Osteocyte (in vitro differentiated cells): ENCODE measurements at places on chromosomes 3 and 15. TPM values are rescaled to one million over a fixed set of nuclear protein-coding genes. Genes with fewer than 3 reads are reported as not detected.

- H3K4me3 ChIP-seq: no peak overlapping the region
- H3K4me1 ChIP-seq: no peaks in the 10 kb centered on the region
- no peak overlapping the region for H3K27ac ChIP-seq
- no peak for DNase-seq
- no peaks in the 10 kb centered on the region for H3K27me3 ChIP-seq
These were observed 367.7 kb downstream of the CGGBP1 start for GRCh38 chr3:87691109-87691508.

GABRB3 gene
- 7.4 and 9.7 TPM in 2 replicates for total RNA-seq

CLDN18 gene
- total RNA-seq: not detected in 2 replicates

SERPINI2 gene
- not detected in 2 replicates for total RNA-seq

DNA sequence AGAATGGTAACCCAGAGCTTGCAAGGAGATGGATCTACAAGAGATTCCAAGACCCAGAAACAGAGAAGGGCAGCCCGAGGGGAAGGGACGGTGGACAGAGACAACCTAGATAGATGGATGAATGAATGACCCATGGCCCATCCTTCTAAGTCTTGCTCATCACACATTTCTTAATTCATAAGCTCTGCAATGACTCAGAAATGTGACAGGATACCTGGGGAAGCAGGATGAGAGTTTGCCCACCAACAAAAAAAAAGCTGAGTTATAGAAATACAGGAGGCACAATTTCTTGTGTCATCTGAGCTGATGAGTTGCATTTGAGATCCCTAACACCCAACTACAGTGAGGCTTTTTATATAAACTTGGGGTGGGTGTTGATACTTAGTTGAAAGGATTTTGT, 76.6 kb downstream of the CNTN3 start:
- H3K4me3 ChIP-seq: no peak overlapping the region
- peaks cover 8% of the 10 kb centered on the region for H3K4me1 ChIP-seq
- no peaks in the 10 kb centered on the region for H3K36me3 ChIP-seq
- no peaks in the 10 kb centered on the region for H3K27me3 ChIP-seq
- DNase-seq: no peak

GRCh38 chr3:194251461-194251860, 99.7 kb downstream of the CPN2 start:
- H3K4me3 ChIP-seq: no peak overlapping the region
- H3K27ac ChIP-seq: no peak overlapping the region
- no peaks in the 10 kb centered on the region for H3K36me3 ChIP-seq
- DNase-seq: no peak
- peaks cover 41% of the 10 kb centered on the region for H3K27me3 ChIP-seq

- DNase-seq: no peak
- H3K27me3 ChIP-seq: peaks cover 13% of the 10 kb centered on the region
- H3K36me3 ChIP-seq: no peaks in the 10 kb centered on the region
- H3K4me3 ChIP-seq: no peak overlapping the region
These were observed 27.0 kb downstream of the ADIPOQ start for GRCh38 chr3:186869253-186870100.

- no peak overlapping the region for H3K4me3 ChIP-seq
- no peak overlapping the region for H3K27ac ChIP-seq
These were observed 1010.9 kb downstream of the NTRK3 start for GRCh38 chr15:87245592-87245991.

REC114 gene
- not detected in 2 replicates for total RNA-seq

KCNAB1 gene
- 0.21 and 0.24 TPM in 2 replicates for total RNA-seq

- H3K4me3 ChIP-seq: no peak overlapping the region
- no peaks in the 10 kb centered on the region for H3K27me3 ChIP-seq
- no peak overlapping the region for H3K27ac ChIP-seq
- no peak for DNase-seq
- no peaks in the 10 kb centered on the region for H3K36me3 ChIP-seq
These were observed 202.0 kb upstream of the CFAP20DC start for GRCh38 chr3:59251869-59252268.

DNA sequence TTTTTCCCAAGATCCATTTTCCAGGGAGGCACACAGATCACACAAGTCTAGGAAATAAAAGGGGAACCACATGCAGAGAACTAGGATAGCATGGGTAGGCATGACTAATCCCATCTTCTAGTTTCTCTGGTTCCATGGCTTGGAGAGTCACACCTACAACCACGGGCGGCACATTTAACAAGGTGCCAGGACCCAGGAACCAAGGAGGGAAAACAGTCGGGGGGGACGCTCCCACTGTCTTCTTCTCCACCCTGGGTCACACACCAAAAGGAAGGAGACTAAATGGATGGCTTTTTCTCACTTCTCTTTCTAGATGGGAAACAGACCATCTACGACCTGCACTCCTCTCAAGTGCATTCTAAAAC, 4.6 kb upstream of the SMCO1 start:
- no peak overlapping the region for H3K27ac ChIP-seq
- no peak overlapping the region for H3K4me3 ChIP-seq
- no peak for DNase-seq
- H3K4me1 ChIP-seq: no peaks in the 10 kb centered on the region

ENTPD3 gene
- not detected in 2 replicates for total RNA-seq

DNA sequence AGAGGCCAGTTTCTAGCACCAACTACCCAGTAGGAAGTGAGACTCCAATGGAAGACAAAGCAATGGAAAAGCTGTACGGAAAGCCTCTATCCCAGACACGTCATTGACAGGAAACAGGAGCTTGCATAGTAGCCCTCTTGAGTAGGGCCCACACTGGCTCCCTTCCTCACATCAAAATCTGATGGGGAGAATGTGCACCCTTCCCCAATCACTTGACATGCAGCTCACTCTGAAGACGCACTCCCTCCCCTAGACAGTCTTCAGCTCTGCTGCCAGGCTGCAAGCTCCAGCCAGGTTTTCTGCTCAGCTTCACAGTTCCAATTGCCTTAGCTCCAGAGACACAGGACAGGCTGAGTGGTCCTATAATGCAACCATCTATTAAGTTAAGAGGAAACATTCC, 567.8 kb downstream of the EPHB1 start:
- H3K27ac ChIP-seq: no peak overlapping the region
- H3K4me1 ChIP-seq: no peaks in the 10 kb centered on the region
- H3K4me3 ChIP-seq: no peak overlapping the region
- DNase-seq: peak; percentile 62
- no peaks in the 10 kb centered on the region for H3K27me3 ChIP-seq

GRCh38 chr3:16406579-16406978, 106.9 kb downstream of the RFTN1 start:
- DNase-seq: no peak
- peaks cover 38% of the 10 kb centered on the region for H3K4me1 ChIP-seq
- H3K27me3 ChIP-seq: no peaks in the 10 kb centered on the region
- H3K36me3 ChIP-seq: peaks cover 25% of the 10 kb centered on the region
- no peak overlapping the region for H3K4me3 ChIP-seq
- H3K27ac ChIP-seq: peak overlapping the region; percentile 86

DNA sequence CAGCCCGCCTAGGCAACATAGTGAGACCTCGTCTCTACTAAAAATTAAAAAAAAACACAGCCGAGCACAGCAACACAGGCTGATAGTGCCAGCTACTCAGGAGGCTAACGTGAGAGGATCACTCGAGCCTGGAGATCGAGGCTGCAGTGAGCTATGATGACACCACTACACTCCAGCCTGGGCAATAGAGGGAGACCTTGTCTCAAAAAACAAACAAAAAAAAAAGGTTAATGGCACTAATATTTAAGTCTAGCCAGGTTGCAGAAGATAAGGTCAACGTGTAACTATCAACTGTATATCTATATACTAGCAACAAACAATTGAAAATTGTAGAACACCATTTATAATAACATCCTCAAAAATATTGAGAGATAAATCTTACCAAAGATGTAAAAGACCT, 75.1 kb downstream of the MYO9A start:
- H3K4me1 ChIP-seq: peaks cover 27% of the 10 kb centered on the region
- no peak overlapping the region for H3K4me3 ChIP-seq
- H3K27ac ChIP-seq: no peak overlapping the region
- H3K36me3 ChIP-seq: peaks cover 23% of the 10 kb centered on the region
- H3K27me3 ChIP-seq: no peaks in the 10 kb centered on the region

ZNF662 gene
- total RNA-seq: not detected in 2 replicates

- H3K4me3 ChIP-seq: peak overlapping the region; percentile 98
- no peak for DNase-seq
- peaks cover 55% of the 10 kb centered on the region for H3K4me1 ChIP-seq
- peak overlapping the region; percentile 99 for H3K27ac ChIP-seq
These were observed 5.5 kb upstream of the NR2F2 start for GRCh38 chr15:96324940-96325540.

SLC9C1 gene
- not detected in 2 replicates for total RNA-seq

DNA sequence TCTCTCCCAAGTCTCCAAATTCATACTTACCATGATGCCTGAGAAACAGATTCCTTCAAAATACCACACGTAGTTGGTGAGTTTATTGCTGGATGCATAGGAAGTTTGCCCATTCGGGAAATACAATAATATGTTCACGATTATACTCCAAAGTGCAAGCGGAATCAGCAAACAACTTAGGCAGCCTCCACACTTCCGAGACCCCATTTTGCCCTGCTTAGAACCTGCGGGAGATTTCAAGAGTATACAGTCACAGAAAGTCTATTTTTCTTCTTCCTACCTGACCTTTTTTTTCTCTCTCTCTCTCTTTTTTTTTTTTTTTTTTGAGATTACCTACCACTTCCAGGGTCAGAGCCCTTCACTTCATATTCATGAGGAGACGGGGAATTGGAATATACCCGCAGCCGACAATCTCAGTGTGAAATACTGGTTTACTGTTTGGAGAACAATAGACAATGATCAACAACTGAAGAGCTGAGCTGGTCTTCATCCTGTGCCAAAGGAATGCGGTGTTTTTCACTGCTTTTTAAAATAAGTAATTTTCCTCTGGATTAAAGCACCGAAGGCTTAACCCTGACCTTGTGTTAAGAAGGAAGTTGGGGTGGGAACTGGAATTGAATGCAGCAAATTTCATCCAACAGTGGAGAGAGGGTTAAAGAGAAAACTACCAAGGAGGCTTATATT, at the start of gene TM4SF18:
TSS of gene TM4SF18 (minus strand) at position 461 of the 684 bp plus-strand sequence. CDS start at position 207, 254 bp downstream.
- H3K4me1 ChIP-seq: peaks cover 26% of the 10 kb centered on the region
- H3K36me3 ChIP-seq: no peaks in the 10 kb centered on the region
- no peak within 1 kb of the TSS for H3K27ac ChIP-seq
- no peaks in the 10 kb centered on the region for H3K27me3 ChIP-seq
- H3K4me3 ChIP-seq: peak within 1 kb of the TSS; percentile 41

GRCh38 chr3:49900491-49901153, 3.1 kb downstream of the MST1R start:
- peaks cover 8% of the 10 kb centered on the region for H3K4me1 ChIP-seq
- H3K36me3 ChIP-seq: no peaks in the 10 kb centered on the region
- no peak for DNase-seq
- no peak overlapping the region for H3K4me3 ChIP-seq
- no peaks in the 10 kb centered on the region for H3K27me3 ChIP-seq

DNA sequence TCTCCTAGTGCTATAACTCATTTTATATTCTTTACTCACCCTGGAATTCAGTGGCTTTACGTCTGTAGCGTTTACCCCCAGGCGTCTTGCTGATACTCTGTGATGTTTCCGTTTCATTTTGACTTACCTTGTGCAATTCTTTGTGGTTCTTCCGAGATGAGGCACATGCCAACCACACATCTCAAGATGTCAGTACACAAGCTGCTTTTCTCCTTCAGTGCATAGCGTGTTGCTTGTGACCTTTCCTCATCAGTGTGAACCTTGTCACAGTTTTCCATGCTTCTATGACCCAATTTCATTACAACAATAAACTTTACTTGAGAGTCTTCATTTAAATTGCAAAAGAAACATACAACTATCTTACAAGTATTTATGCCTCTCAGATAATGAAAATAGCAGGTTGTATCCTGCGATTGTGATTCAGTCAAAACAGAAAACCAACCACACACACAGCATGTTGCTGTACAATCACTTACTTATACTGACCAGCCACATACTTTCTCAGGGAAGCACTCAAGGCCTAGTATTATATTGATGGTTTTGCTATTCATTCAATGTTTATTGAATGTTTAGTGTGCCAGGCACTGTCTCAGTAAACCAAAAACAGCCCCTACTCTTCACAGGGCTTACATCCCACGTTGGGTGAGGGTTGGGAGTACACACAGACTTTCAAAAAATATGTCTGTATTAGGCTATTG, 4.6 kb upstream of the TBL1XR1 start:
- H3K27ac ChIP-seq: peak overlapping the region; percentile 56
- H3K4me3 ChIP-seq: no peak overlapping the region
- no peaks in the 10 kb centered on the region for H3K36me3 ChIP-seq

DNA sequence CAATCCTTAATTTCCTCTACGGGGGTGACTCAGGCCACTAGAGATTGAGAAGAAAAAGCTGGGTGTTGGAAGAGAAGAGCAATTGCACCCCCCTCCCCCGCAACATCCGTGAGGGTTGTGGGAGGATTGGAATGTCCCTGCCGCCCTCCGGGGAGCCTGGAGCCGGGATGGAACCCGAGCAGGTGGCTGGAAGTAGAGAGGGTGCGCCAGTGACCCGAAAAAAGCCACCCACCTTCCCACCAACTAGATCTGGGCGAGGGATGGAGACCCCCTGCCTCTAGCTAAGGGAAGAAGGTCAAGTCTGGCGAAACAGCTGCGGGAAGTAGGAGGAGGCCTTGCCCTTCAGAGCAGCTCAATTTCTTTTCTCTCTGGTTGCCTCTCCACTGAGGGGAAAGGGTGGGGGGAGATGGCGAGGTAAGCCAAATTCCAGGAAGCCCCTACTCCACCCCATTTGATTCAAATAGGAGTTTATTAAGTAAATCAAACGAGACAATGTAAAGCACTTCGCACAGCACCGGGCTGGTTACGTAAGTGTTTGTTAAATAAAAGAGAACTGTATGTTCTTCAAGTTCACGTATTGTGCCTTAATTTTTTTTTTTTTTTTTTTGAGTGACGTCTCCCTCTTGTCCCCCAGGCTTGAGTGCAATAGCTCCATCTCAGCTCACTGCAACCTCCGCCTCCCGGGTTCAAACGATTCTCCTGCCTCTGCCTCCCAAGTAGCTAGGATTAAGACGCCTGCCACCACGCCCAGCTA, 1.1 kb upstream of the WWTR1 start:
- peak overlapping the region; percentile 98 for H3K4me3 ChIP-seq
- peaks cover 38% of the 10 kb centered on the region for H3K4me1 ChIP-seq
- H3K36me3 ChIP-seq: peaks cover 7% of the 10 kb centered on the region

- no peak for DNase-seq
- H3K27ac ChIP-seq: no peak overlapping the region
- H3K27me3 ChIP-seq: peaks cover 26% of the 10 kb centered on the region
- H3K4me3 ChIP-seq: no peak overlapping the region
- H3K36me3 ChIP-seq: no peaks in the 10 kb centered on the region
- no peaks in the 10 kb centered on the region for H3K4me1 ChIP-seq
These were observed 208.1 kb downstream of the SV2B start for GRCh38 chr15:91308199-91308598.

DNA sequence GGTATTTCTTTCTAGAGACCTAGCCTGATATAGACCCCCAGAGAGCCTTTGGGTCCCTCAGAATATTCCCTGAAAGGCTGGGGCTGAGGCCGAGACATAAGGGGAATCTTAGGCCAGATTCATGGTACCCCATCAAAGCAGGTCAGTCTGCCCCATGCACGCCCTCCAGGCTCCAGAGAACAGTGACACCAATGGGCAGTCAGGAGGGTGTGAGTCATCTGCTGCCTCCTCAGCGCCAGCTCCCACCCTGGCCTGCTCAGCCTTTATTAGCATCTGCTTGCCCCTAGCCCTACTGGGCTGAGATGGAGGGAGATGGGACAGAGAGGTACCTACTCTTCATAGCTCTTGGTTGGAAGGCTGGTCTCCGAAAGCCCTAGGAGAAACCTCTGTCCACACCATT, 14.3 kb upstream of the CAMKV start:
- H3K36me3 ChIP-seq: no peaks in the 10 kb centered on the region
- no peak for DNase-seq
- H3K27me3 ChIP-seq: peaks cover 15% of the 10 kb centered on the region
- H3K4me1 ChIP-seq: no peaks in the 10 kb centered on the region
- H3K4me3 ChIP-seq: no peak overlapping the region
- H3K27ac ChIP-seq: no peak overlapping the region
